ENCODE measurements at places on chromosomes 1 and 21.

DNA sequence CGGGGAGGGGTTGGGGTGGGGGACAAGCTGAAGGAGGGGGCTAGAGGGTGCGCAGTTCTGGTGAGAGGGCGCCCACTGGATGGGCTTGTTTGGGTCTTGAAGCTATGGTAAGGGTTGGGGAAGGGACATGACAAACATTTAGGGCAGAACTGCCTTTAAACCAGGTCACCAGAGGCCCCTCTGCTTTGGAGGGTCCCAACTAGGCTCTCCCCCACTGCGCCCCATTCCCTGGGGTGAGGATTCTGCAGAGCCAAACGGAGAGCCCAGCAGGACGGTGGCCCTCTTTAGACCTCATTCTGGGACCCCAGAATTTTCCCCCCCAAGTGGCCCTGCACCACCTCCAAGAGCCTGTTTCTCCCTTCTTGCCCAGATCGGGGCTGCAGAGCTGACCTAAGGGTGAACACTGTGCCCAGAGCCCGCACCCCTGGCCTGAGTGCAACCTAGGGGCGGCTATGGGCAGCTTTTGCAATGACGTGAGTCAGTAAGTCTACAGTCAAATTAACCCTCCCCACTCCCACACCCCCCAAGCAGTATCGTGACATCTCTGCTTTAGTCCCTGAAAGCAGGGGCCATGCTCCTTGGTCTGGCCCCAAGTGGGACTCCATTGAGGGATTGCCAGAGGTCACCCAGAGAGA lies 593.8 kb downstream of the MATN1 start:
- DNase-seq = no peak

DNA sequence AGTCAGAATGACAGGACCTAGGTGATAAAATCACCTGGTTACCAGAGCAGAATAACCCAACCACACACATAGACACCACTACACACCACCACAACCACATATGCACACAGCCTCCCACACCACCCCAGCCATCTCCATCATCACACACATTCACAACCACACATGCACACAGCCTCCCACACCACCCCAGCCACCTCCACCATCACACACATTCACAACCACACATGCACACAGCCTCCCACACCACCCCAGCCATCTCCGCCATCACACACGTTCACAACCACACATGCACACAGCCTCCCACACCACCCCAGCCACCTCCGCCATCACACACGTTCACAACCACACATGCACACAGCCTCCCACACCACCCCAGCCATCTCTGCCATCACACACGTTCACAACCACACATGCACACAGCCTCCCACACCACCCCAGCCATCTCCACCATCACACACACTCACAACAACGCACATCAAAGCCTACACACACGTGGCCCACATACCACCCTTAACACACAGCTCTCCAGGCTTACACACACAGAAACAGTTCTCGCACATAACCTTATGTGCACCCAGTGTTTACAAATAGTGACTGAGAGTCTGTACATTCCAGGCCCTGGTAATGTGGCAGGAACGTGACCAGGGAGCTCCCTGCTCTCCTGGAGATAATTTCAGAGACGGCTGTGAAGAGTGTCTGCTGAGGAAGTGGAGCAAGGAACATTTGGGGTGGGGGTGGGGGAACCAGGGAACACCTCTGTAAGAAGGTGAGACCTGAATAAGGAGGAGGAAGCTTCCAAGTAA lies 3.3 kb upstream of the GJB3 start:
- no peak for DNase-seq

DNA sequence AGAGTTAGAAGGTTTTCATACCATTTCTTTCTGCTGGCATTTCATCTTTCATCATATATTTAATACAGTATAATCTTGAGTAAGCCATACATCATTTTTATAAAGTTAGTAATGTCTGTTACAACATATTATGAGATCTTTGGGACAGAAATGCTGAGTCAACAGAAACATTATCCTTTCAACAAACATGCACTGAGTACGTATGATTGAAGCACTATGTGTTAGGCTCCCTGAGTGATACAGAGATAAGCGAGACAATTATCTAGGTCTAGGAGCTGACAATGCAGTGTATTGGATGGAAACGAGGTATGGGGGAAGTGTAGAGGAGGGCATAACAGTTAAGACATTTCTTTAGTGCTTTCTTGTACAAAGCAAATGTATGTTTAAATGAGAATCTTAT lies 19.7 kb upstream of the GPR52 start:
- no peak for DNase-seq

DNA sequence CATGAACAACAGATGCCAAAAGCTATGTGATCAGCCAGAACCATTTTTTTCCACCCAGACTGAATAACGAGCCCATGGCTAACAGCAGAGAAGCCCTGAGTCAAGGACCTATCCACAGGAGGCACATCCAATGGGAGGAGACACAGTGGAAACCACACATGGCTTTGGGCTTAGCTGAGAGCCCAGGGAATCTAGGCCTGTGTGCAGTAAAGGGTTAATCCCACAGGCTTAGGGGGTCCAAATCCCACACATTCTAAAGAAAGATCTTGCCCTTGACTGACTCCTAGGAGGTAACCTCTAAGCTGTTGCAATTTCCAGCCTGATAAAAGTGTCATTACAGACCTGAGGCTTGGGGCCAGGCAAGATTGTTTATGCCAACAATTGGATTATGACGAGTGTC lies 194.5 kb downstream of the DSCAM start:
- no peak for DNase-seq

GRCh38 chr21:44579833-44580144 lies 615 bp downstream of the KRTAP10-5 start:
- DNase-seq = no peak

DNA sequence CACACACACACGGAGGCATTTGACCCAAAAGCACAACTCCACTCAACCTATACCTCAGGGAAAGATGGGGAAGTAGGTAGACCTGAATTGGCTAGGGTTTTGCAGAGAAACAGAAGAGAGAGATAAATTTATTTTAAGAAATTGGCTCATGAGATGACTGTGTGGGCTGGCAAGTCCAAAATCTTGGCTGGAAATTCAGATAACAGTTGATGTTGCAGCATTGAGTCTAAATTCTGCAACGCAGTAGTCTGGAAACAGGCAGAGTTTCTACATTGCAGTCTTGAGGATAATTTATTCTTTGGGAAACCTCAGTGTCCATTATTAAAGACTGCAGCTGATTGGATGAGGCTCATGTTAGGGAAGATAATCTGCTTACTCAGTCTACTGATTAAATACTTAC lies 4.3 kb upstream of the LCE2B start:
- no peak for DNase-seq

DNA sequence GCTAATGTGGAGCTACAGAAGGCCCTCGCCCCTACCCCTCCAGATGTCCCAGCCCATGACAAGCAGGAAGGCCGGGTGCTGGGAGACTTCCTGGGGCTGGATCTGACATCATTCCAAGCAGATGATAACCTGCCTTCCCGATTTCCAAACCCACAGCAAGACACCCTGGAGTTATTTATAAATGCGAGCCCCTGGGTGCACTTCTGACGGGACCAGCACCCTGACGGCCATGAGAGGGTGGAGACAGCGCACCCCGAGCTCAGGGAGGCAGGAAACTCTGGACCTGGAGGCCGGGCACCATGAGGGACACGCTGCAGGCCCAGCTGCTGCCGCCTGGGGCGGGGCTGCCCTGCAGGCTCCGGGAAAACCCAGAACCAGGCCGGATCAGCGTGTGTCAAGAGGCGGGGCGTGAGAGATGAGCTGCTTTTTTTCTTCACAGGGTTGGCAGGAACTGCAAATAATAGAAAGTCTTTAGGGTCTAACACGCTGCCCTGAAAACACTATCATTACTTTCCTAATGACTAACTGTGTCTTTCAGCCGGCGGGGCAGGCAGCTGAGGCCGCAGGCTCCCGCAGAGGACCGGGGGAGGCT lies 2.5 kb upstream of the PCBP3 start:
- DNase-seq = peak; percentile 63

GRCh38 chr1:42348498-42348897 lies 13.5 kb upstream of the FOXJ3 start:
- no peak for DNase-seq

DNA sequence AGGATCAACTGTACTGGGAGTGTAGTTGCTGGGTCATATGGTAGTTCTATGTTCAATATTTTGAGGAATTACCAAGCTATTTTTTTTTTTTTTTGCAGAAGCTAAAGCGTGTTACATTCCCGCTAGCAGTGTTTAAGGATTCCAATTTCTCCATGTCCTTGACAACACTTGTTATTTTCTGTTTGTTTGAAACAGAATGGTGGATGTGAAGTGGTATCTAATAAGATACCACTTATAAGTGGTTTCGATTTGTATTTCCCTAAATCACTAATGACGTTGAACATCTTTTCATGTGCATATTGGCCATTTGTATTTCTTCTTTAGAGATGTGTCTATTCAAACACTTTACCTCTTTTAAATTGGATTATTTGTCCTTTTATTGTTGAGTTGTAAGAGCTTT lies 112.2 kb downstream of the DISP1 start:
- peak; percentile 4 for DNase-seq

GRCh38 chr21:25350056-25350455 lies 257.2 kb downstream of the MRPL39 start:
- DNase-seq = peak; percentile 43

DNA sequence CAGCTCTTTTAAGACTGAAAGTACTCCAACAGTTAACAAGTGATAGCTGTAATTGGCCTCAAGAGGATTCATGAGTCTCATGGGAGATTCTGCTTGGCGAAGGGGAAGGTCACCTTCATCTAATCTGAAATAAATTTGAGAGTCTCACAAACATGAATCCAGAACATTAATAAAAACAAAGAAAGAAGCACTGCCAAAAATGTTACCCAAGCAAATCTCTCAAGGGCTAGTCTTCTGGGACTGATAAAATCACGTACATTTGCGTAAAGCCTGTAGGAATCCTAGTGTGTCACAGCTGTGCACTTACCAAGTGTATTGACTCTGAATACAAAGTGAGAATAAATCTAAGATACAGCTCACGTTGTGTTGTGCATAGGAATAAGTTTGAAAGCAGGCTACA lies 21.2 kb upstream of the NUF2 start:
- no peak for DNase-seq

- DNase-seq = no peak
These were observed 129.8 kb upstream of the USH2A start for GRCh38 chr1:216553040-216553439.

GRCh38 chr1:214637722-214638458 lies 34.9 kb downstream of the CENPF start:
- DNase-seq = peak; percentile 67

DNA sequence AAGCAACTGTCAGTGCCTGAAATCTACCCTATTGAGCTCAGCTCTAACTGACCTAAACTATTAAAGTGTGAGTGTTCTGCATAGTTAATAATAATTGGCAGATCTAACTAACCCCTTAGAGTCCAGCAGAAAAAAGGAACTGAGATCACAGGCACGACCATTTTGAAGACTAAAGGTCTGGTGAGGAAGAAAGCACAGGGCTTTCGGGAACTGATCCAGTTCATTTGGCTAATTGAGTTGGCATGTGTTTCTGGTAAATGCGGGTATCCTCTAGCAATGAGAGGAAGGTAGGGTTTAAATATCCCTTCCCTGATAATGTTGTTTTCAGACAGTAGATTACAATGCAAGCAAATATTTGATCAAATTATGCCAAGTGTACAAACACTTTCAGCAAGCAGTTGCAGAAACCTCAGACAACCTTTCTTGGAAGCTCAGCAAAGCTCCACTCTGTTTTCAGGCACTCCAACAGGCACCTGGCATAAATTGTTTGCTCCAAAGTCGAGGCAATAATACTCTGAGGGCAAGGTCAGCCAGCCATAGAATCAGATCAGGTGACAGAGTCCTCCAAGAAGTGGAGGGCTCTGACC lies 100.8 kb downstream of the KCNK1 start:
- no peak for DNase-seq

- no peak for DNase-seq
These were observed 11.5 kb upstream of the LRRC47 start for GRCh38 chr1:3807769-3808168.

DNA sequence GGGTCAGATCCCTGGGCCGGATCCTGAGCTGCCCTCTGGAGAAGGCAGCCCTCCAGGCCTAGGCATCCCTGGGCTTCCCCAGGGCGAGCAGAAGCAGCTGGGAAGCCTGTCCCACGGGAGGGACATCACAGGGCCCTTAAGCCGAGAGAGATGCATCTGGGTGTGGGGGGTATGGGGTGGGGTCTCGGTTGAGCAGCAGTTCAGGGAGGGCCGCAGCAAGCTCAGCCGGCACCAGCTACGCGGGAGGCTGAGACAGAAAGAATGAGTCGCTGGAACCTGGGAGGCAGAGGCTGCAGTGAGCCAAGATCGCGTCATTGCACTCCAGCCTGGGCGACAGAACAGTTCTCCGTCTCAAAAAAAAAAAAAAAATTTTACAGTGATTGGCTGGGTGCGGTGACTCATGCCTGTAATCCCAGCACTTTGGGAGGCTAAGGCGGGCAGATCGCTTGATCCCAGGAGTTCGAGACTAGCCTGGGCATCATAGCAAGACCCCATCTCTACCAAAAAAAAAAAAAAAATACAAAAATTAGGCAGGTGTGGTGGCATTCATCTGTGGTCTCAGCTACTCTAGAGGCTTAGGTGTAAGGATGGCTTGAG lies 37.7 kb downstream of the RRP1 start:
- DNase-seq = peak; percentile 57

- DNase-seq = no peak
These were observed 63.1 kb downstream of the CHD5 start for GRCh38 chr1:6117064-6117463.

DNA sequence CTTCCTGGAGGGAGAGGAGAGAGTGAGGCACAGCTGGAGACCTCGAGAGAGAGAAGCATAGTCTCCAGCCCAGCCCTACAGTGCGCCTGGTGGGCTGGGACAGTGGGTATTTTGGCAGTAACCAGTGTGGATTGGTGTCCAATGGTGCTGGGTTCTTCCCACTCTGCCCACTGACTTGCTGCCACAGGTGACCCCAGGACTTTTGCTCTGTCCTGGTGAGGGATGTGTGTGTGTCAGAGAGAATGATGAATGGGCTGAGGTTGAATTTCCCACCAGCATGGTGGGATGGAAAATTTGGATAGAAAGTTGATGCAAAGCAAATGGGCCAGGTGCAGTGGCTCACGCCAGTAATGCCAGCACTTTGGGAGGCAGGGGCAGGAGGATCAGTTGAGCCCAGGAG lies 26.3 kb downstream of the SERINC2 start:
- no peak for DNase-seq

GRCh38 chr1:24930260-24931145 lies at the start of gene RUNX3:
TSS of gene RUNX3 (minus strand) at chr1:24930276. CDS start at chr1:24929868, 408 bp downstream.
- peak; percentile 70 for DNase-seq

DNA sequence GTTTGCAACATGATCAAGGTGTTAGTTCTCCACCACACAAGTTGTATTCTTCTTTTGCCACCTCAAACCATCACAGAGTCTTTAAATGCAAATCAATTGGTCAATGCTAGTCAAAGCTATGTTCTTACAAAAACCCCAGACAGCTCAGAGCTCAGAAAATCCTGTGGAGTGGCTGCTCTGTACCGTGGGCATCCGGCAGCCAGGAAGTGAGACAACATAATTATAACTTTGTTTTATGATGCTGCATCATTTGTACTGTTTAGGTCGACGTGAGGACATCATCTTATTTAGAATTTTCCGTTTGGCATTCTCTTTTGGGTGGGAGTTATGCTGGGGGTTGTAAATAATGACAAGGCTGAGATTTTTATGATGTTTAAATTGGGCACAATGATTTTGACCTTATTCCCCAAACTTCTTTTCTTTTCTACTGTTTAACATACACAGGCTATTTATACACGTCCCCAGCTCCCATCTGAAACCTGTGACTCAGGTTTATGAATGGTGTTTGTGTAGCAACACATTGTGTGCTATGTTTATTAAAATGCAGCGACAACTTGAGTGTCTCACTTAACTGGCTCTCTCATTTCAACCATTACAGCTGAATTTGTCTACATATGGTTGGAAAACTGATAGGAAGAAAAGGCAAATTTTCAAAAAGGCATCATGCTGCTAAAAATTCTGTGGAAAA lies 124.0 kb downstream of the CNIH3 start:
- no peak for DNase-seq

GRCh38 chr1:211684791-211685190 lies 9.4 kb upstream of the NEK2 start:
- DNase-seq = peak; percentile 31
